Breast epithelium (tissue), 4 donors: ENCODE measurements at places on chromosomes 7 and 10. TPM values are rescaled to one million over a fixed set of nuclear protein-coding genes. Genes with fewer than 3 reads are reported as not detected.

NUTM2D gene
- total RNA-seq: 2.8 TPM

SLC12A9 gene
- total RNA-seq: 16.7 TPM

GRCh38 chr10:62248465-62248864, 20.2 kb downstream of the RTKN2 start:
- DNase-seq: no peak

BICC1 gene
- 24.3 TPM for total RNA-seq

DNA sequence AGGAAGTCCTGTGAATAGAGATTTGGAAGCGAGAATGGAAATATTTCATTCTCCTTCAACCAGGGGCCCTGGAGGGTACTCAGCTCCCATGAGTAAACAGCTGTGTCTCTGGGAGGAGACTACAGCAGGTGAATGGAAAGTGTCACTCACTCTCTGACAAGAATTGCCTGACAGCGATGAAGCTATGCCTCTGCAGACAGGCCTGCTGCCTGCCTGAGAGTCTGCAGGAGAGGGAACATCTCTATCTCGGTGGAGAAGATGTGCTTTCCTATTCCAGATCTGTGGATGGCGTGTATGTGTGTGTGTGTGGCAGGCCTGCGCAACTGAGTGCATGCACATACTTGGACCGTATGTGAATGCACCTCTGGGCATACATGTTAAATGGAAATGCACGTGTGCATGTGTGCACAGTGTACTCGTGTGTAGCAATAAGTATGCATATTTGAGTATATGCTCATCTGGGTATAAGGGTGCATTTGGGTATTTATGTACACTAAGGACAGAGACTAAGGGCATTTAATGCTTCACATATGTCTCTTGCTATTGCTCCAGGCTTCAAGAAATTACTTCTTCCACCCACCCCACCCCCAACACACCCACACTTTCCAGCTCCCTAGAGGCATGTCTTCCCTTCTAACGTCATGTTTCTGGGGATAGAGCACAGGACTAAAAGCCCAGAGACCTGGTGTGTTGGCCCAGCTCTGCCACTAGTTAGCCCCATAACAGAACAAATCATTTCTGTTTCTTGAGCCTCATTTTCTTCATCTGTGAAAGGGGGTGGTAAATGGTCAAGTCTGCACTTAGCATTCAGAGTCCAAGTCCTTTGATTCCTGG, 4.6 kb upstream of the ADCYAP1R1 start:
- no peak for DNase-seq

GRCh38 chr7:131365838-131366237, 38.2 kb downstream of the MKLN1 start:
- no peak for DNase-seq

DNA sequence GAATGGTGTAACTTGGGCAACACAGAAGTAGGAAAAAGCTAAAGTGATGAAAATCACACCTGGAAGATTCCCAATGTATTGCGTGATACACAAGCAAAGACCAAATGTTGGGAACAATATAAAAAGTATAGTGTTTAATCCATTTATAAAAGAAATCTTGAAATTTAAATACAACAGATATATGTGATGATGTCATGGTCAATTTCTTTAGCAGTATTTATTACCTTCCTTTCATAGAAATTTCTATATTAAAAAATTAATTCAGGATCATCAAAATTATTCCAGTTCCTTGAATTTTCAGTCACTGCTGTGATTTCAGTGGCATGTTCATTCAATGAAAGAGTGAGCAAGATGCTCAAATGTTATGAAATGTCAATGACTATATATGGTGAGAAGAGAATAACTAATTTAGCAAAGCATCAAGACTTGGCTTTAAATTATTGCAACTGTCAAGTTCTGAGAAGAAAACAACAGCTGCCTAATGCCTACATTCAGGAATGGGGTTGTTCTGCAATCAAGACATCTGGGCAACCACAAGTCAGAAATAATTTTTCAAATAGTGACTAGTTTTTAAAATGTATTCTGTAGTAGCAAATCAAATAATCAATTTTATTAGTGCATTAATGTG, 308.8 kb downstream of the SEMA3D start:
- no peak for DNase-seq

DNA sequence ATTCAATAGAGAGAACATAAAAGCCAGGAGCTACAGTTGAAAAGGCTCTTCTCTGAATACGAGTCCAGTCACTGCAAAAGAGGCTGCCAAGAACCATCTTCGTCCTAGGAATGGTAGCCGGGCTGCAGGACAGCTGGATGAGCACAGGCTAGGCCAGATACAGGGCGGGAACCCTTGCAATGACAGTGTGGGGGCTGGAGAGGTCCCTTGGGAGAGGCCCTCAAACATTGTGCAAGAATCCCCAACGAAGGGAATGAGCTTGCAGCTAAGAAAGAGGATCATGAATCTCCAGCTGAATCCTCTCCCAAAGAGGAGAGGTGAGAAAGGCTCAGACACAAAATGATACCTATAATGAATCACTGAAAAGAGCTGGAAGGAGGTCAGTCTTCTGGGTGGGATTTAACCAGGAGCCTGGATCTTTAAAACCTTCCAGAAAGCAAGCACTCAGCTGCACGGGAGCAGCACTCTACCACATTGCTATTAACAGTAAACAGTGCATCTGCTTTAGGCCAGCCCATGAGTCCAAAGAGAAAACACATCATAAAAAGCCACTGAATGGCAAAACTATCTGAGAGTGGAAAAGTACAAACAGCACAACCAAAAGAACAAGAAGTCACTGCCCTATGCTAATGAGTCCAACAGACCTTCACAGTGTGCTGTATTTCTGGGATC, 287.9 kb downstream of the TNS3 start:
- no peak for DNase-seq

GRM8 gene
- total RNA-seq: not detected

KLHL7 gene
- total RNA-seq: 39.2 TPM
